ENCODE measurements at places on chromosomes 6 and 20.
A peak's percentile ranks its signal among the peaks of the same experiment; 100 is the strongest.

DNA sequence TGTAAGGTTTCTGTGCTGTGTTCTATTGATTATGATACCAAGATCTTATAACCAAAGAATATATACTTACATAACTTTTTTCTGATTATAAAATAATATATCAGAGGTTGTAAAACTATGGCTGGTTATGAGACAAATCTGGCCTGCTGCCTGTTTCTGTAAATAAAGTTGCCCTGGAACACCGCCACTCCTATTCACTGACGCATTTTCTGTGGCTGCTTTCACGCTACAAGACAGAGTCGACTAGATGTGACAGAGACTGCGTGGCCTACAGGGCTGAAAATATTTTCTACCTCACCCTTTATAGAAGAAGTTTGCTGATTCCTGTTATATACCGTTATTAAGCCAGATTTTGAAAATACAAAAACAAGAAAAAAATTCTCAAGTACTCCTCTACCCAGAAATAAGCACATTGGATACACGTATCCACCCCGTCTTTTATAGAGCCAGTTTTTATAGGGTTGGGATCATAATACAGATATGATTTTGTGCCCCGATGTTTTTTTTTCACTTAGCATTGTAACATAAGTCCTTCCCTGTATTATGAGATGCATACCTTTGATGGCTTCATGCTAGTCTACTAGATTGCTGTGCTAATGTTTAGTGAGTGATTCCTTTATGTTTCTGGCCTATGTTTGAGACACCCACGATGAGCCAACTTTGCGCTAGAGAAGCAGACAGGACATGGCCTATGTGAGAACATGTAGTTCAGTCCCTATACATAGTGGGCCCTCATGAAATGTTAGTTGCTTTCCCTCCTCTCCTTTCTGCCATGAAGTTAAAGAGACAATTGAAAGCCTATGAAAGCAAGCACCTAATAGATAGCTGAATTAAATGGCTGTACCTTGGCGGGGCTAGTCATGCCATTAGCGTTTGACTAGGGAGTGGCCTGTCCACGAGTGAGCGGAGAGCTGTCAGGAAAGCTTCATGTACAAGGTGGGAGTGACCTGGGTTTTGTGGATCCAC, 98.1 kb upstream of the KCNK16 start:
- no peak for DNase-seq

GRCh38 chr20:50318710-50319109, 128.1 kb downstream of the CEBPB start:
- no peak for DNase-seq

DNA sequence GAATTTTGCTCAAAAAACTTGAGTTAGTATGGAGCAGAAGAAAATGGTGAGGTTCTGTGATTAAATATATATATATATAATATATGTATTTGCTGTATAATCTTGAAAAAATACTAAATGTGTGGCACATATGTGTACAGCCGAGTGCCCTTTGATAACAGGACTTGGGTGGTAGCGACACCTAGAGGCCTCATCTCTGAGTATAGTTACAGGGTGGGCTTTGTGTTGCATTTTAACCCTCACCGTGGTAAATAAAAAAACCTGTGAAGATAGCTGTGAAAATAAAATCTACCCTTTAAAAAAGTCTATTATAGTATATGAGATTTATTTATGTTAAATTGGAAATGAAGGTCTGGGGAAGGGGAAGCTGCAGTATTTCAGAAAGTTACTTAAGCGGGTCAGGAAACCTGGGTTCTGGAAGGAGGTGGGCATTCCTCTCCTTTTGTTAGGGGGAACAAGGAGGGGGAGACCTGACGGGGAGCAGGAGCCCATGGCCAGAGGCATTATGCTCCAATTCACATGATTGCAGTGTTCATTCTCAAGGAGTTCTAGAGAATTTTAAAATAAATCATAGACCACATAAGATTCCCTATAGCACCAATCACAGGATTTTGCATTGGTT, 82.7 kb downstream of the SH3BGRL2 start:
- peak; percentile 43 for DNase-seq

DNA sequence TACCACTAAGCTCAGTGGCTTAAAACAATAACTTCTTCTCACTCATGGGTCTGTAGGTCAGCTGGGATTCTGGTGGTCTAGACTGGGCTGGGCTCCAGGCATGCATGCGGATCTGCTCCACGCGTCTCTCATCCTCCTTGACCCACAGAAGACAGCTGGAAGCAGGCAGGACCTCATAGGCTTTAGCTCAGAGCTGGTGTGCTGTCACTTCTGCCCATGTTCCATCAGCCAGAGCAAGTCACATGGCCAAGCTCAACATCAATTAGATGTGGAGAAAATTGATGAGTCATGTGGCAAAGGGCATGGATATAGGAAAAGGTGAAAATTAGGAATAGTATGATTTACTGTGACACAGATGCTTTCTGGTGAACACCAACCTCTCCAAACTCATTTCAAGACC, 57.4 kb upstream of the PSMF1 start:
- DNase-seq: no peak

GRCh38 chr6:2634139-2634964, 116.4 kb downstream of the MYLK4 start:
- peak; percentile 75 for DNase-seq

- DNase-seq: no peak
These were observed 147.3 kb downstream of the TTLL2 start for GRCh38 chr6:167472148-167472547.

- peak; percentile 59 for DNase-seq
These were observed at the start of gene SLC23A2 for GRCh38 chr20:5001174-5002076. Gene SLC23A2, minus strand, starts transcription at chr20:5001510. Its CDS starts 68,948 bp downstream, at chr20:4932562.

DNA sequence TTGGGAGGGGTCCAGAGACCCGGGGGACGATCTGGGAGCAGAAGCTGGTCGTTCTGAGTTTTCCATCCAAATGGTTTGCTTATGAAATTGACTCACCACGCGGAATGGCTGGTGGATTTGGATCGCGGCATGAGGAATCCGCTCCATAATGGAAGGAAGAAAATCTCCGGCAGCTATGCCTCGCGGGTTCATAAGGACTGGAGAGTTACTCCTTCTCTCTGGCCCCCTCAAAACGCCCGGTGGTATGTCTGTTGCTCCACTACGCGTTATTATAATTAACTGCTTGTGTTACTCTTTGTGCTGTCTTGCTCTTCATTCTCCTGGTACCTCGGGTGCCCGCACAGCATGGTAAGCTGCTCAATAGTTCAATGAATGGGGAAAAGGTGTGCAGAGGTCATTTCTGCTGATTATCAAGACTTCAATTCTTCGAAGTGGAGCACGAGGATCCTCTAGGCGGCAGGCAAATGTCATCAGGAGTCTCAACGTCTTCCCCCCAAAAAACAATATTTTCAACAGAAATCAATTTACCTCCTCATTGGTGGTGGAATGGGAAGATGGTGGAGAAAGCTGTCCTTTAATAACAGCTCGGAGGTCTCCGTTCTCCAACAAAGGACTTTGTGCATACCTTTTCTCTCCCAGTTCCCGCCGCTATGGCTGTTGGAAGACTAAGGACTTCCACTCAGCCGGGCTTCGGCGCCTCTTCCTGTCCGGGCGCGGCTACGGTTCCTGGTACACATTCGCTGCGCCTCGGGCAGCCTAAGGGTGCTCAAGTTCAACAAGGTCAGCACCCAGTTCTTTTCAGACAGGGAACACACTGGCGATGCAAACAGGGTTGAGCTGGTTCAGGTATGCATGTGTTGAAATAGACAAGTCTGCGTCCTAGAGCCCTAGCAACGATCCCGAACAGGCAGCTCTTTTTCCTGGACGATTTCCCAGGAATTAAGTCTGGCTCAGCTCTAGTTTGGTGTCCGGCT, 9.2 kb upstream of the PRSS16 start:
- DNase-seq: no peak

DNA sequence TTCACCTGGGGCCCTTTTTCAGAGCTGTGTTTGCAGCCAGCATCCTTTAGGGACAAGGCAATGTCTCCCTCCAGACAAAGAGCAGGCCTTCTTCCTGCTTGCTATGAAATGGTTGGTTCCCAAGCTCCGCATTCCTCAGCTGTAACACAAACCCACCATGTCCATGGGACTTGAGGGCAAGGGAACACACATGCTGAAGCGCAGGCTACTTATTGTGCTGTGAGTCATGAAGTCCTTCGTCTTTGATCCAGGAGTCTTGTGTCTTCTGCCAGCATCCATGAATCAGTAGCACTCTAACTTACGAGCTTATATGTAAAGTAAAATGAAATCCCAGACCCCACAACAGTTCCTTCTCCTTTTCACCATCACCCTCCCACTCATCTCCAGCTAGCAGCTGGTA, 59.0 kb downstream of the ANKRD60 start:
- DNase-seq: no peak

GRCh38 chr6:85866370-85866730, 223.7 kb upstream of the SYNCRIP start:
- no peak for DNase-seq

GRCh38 chr6:133953634-133954415, 801 bp downstream of the TBPL1 start:
- DNase-seq: no peak

- no peak for DNase-seq
These were observed 1.1 kb upstream of the STK38 start for GRCh38 chr6:36548401-36548743.

- DNase-seq: no peak
These were observed 281.0 kb upstream of the SULF2 start for GRCh38 chr20:48066246-48066645.

GRCh38 chr20:23533161-23533560, 35.1 kb downstream of the CST9L start:
- no peak for DNase-seq

DNA sequence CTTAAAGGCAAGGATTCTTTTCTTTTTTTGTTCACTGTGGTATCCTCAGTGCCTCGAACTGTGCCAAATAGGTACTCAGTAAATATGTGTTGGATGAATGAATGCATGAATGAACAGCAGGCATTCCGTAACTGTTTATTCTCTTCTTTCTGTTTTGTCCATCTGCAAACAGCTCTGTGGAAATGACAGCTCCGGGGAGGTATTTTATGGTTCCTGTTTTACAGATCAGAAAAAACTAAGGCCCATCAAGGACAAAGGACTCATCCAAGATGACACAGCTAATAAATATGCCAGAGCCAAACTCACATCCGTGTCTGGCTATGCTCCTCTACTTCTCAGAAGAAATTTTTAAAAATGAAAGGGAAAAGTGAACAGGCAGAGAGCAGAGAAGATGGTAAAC, 21.0 kb downstream of the JPH2 start:
- no peak for DNase-seq

DNA sequence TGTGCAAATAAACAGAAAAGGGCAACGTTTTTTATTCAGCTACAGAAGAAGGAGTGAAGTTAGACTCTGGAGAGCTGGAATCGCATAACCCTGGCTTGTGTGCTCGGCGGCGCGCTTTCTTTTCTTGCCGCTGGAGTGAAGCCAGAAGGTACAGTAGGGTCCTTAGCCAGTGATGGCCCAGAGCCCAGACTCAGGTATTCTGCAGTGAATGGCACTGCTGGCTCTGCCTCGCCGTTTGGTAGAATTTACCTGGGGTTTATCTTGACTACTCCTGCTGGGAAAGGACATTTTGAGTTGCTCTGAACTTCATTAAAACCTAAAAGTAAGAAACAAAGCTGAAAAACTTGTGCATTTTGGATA, 56.9 kb upstream of the TIAM2 start:
- DNase-seq: no peak

DNA sequence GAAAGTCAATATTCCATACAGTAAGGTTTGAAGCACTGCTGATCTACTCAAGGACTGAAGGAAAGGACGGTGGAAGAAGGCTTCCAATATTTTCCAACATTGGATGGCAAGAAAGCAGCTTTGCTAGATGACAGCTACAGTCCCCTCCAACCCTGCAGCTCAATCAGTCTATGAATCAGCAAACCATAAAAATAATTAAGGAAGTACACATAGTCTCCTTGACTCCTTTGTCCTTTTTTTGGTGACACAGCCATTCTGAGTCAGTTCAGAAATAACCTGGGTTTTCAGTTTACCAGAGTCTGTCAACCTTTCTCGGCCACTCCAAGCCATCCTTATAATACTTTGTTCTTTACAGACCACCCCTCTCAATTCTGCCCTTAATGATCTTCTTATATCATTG, 232.5 kb downstream of the IBTK start:
- no peak for DNase-seq

DNA sequence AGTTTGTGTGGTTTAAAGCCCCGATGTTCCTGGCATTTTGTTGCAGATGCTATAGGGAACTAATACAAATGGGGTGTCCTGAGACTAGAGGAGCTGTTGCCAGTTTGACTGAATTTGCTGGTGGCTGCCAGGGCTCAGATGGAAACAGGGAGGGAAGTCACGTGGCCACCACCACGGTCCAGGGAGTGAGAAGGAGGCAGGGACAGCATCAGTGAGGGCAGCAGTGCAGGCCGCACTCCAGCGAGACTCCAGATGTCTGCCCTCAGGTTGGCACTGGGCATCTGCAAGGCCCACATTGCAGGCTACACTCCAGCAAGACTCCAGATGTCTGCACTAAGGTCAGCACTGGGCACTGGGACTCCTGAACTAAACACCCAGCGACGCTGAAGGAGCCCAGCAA, 86.2 kb downstream of the RAMACL start:
- DNase-seq: no peak

Measured in CD4-positive, alpha-beta T cell treated with Interleukin-1 beta for 1 hour (primary cell).